ENCODE measurements at places on chromosomes 16 and 17.

DNA sequence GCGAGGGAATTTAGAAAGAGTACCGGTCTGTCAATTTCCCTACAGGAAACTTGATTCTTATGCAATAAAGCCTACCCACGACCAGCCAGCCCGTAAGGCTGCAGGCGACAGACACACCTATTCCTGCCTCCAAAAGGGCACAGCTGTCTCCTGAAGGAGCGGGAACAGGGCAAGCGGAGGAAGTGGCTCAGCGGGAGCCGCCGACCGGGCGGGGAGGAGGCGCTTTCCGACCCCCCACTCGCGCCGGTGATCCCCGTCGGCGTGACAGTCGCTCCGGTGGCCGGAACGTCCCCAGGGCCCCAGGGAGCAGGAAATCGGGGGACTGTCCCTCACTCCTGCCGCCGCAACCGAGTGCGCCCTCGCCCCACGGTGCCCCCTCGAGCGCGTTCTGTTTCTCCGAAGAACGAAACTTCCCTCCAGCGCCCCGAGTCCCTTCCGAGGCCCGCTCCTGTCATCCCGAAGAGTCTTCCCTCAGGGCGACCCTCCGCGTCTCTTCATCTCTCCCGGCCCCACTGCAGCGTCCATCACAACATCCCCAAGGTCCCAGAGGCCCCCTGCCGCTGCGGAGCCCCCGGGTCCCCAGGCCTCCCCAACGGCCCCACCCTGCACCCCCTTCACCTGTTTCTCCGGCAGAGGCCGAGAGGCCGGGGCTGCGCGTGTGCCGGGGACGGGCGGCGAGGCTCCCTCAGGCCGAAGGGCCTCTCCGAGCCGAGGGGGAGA, 421 bp downstream of the STAT3 start:
- DNase-seq: peak; percentile 62

GRCh38 chr16:77496934-77497333, 62.1 kb upstream of the ADAMTS18 start:
- DNase-seq: no peak

- DNase-seq: no peak
Observed at GRCh38 chr16:2152695-2153506, 2.7 kb upstream of the TRAF7 start.

DNA sequence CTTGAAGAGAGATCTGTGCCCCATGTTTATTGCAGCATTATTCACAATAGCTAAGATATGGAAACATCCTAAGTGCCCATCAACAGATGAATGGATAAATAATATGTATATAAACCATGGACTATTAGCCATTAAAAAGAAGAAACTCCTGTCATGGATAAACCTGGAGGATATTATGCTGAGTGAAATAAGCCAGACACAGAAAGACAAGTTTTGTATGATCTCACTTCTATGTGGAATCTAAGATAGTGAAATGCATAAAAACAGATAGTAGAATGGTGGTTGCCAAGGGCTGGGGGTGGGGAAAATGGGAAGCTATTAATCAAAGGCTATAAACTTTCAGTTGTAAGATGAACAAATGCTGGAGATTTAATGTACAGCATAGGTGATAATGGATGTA, 19.9 kb upstream of the HEATR6 start:
- DNase-seq: no peak

DNA sequence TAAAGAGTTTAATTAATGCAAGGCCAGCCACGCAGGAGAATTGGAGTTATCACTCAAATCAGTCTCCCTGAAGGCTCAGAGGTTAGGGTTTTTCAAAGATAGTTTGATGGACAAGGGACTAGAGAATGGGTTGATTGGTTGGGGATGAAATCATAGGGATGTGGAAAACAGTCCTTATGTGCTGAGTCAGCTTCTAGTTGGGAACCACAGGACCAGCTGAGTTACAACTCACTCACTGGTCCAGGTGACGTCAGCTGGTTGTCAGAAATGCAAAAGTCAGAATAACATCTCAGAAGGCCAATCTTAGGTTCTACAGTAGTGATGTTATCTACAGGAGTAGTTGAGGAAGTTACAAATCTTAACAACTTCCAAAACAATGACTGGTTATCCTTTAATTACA, 47.6 kb downstream of the CPD start:
- DNase-seq: no peak

GRCh38 chr16:52677501-52677900, 130.6 kb upstream of the TOX3 start:
- DNase-seq: no peak

DNA sequence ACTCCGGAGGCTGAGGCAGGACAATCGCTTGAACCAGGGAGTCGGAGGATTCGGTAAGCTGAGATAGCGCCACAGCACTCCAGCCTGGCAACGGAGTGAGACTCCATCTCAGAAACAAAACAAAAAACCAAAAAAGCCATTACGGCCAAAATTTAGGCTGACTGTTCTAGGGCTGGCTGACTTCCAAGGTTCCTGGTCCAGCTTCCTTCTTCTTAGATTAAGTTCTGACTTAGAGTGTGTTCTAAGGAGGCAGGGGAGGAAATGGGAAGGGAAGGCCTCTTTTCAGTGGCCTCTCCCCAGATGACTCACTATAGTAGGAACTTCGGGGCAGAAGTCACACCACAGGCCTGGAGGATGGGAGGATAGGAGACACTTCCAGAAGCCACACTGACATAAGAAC, 27.7 kb upstream of the CLEC18B start:
- DNase-seq: peak; percentile 58

GRCh38 chr17:63925615-63926014, 6.5 kb downstream of the CD79B start:
- peak; percentile 12 for DNase-seq

GRCh38 chr16:9033125-9033830, 58.2 kb upstream of the HAPSTR1 start:
- no peak for DNase-seq

DNA sequence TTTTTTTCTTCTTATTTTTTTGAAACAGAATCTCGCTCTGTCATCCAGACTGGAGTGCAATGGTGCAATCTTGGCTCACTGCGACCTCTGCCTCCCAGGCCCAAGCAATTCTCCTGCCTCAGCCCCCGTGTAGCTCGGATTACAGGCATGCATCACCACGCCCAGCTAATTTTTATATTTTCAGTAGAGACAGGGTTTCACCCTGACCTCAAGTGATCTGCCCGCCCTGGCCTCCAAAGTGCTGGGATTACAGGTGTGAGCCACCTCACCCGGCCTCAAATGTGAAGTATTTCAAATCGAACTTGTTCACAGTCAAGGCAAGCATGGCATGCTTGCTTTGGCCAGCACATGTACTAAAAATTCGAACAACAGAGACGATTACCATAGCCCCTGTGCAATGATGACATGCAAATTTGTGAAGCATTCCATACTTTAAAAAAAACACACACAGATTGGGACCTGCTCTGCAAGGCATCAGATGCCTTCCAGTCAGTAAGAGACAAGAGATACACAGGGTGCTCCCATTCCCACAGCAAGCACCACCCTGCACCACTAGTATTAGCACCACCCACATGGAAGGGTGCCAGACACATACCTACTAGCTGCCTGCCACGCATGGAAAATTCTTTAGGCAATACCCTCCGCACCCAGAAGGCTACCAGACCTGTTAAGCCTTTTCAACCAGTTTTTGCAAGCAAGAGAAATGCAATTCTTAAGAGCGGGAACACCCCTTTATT, 47.2 kb downstream of the ANKRD11 start:
- peak; percentile 48 for DNase-seq

DNA sequence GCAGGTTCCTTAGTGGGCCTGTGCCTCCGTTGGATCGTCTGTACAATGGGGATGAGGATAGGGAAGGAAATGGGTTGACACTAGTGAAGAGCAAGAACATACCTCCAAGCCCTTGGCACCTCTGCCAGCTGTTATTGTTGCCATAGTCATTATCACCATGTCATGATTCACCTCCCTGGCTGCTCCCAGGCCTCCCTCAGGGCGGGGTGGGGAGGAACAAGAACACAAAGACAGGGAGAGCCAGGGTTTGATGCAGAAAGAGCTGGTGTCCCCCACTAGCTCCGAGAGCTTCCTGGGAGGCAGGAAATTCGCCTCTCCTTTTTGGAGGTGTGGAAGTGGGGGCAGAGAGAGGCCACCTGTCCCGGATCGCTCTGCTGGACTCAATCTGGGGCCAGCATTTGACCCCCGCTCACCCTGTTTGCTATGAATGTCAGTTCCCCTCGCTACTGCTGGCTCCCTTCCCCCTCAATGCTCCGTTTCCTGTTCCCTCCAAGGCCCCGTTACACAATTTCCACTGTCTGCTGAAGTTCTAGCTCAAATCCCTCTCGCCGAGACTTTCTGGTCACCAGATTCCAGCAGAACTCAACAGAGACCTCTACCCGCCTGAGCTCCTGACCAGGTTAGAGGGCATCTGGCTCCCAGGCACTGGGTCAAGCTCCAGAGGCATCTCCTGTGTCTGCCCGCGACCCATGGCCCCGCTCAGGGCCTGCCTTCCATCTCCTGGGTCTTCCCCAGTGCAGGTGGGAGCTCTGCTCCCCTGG, 9.1 kb downstream of the TIMP2 start:
- peak; percentile 68 for DNase-seq

DNA sequence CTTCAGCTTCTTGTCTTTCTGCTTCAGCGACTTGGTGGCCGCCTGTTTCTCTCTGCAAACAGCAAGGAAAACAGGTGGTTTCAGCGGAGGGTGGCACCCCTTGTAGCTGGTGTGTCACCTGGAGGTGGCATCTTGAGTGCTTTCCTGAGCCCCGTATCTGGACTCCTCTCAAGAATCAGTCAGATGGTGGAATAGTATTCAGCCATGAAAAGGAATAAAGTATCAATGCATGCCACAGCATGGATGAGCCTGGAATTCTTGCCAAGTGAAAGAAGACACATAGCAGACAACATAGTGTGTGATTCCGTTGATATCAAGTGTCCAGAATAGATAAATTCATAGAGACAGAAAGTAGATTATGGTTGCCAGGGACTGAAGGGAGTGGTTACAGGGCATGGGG, 65.2 kb downstream of the NDE1 start:
- DNase-seq: no peak

- DNase-seq: no peak
Observed at GRCh38 chr17:69884846-69885245, 190.2 kb upstream of the KCNJ16 start.

DNA sequence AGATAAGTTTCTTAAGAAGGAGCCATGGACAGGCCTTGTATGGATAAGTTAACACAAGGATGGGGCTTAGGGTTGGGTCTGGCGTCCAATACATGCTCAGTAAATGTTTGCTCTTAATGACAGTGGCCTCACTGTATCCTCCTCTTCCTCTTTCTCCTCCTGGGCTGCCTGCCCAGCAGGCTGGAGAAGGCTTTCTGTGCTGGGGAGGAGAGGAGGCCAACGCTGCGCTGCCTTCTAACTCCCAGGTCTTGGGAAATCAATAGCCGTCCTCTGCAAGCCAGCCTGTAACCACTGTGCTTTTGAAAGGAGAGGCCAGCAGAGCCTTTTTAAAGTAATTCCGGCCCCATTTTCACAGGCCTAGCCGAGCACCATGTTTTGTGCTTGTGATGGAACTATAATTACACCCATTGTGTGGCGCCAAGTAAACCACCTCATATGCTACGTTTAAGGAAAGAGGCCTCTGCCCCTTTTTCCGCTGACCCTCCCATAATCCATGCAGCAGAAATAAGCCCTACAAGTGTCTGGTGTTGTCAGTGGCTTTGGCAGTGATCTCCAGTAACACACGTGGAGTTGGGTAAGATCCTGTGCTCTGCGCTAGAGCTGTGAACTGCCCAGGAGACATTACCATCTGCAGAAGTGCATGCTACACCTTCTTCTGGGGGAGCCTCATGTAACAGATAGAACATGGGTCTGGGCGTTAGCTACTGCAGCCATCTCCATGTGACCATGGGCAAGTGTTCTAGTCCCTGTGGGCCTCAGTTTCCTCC, 368.2 kb downstream of the SNX29 start:
- DNase-seq: no peak

DNA sequence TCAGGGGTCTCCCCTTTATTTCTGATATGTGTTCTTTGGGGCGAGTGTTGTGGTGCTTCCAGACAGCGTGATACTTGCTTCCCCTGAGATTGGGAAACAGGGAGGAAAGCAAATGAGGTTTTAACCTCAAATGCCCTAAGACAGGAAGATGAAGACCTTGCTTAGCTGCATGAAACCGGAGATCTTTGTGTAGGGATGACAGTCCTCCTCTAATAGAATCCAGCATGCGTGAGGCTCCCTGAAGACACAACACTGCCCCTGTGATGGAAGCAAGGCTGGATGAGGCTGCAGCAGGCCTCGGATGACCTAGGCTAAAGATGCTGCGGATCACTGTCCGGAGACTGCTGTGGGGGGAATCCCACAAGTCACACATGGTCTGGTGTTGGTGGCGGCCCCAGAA, 491.0 kb downstream of the CDH13 start:
- DNase-seq: no peak

DNA sequence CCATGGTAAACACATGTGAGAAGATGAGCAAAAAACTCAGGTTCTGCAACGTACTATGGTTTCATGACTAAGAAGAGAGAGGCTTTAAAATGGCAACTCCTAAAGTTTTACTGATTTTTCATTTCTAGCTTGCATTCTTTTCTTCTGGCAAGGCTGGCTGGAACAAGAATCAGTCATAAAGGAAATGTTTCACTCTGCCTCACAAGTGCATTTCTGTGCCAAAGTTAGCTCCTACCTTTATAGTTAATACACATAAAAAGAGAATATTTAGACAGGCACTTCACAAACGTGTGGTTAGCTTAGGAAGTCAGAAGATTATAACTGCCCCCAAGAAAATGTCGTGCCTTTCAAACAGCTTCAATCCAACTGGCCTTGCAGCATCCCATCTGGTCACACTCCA, 417.1 kb upstream of the CDH11 start:
- DNase-seq: no peak

GRCh38 chr17:64196601-64197000, 66.5 kb downstream of the TEX2 start:
- no peak for DNase-seq

GRCh38 chr16:23369416-23369815, 67.3 kb downstream of the SCNN1B start:
- no peak for DNase-seq

GRCh38 chr16:49528060-49528865, 154.7 kb downstream of the C16orf78 start:
- DNase-seq: no peak

GRCh38 chr16:84141143-84141670, 3.8 kb downstream of the HSDL1 start:
- no peak for DNase-seq

- DNase-seq: no peak
Observed at GRCh38 chr17:66764506-66764905, 70.4 kb upstream of the CACNG5 start.

- no peak for DNase-seq
Observed at GRCh38 chr16:48978501-48978900, 303.1 kb downstream of the CBLN1 start.
